Breast epithelium (tissue), 4 donors: ENCODE measurements at places on chromosomes 16 and 17.

DNA sequence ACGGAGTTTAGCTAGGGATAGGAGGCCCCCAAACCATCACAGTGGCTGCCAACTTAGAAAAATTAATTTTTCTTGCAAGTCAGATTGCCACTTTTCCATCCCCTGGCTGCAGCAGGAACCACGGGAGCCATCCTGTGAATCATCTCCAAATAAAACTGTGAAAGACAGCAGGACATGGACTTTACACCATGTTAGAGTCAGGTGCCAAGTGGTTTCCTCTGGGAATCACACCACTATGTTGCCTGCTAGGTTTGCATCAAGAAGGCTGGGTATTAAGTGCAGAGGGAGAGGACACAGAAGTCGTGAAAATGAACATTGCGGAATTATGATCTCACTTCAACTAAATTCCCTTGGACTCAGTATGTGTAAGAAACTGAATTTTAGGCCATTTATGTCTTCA is 471.3 kb upstream of the GOT2 start:
- no peak for DNase-seq

- DNase-seq, result no peak
These were observed 160.6 kb downstream of the IRF8 start for GRCh38 chr16:86059253-86060171.

DNA sequence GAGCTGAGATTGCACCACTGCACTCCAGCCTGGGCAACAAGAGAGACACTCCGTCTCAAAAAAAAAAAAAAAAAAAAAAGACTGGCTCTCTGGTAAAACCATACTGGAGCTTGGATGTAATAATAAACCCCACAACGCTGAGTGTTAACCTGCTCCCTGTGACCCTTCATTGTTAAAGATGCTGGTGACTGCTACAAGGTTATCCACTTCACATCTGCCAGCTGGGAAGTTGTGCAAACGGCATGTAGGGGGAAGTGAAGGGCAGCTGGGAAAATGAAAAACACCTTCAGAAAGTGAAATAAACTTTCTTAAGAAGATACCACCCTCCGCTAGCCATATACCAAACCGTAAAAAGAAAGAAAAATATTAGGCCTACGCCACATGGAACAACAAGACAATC is 131.0 kb upstream of the NUDT7 start:
- DNase-seq, result no peak

DNA sequence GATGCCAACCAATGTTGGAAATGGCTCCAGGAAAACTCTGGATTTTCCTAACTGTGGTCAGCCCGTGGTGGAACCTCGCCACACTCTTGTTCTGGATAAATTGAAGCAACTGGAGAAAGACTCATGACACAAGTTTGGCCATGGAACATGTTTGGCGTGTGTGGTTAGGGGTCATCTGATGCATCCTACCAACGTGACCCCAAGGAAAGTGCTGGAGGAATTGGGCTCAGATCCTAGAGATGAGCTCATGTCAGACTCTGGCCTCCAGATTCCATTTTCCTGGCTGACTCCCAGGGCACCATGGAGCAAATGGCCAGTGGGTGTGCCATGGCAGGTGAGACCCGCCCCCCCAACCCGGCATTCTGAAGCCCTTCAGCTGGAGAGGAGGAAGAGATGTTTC is 58.5 kb downstream of the CACNG5 start:
- no peak for DNase-seq

DNA sequence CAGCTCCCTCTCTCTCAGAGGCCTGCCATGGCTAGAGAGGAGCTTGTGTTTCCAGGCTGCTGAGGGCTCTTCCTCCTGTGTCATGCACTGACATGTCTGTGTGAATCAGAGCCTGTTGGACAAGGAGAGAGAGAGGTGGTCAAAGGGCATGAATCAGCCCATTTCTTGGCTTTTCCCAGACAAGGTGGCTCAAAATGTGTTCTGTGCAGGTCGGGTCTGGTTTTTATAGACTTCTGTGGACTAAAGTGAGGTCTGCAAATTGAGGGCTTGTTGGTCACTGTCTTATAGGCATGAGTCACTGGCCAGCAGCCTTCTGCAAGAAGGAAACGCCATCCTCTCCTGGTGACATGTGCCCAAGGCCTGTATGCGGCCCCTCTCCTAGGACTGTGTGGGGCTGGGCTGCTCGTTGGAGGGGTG is 97.9 kb downstream of the FOXL1 start:
- DNase-seq, result no peak
